Effector memory CD4-positive, alpha-beta T cell (primary cell): ENCODE measurements at places on chromosomes 5 and 9.

GRCh38 chr5:39869396-39869795 is 444.6 kb upstream of the DAB2 start:
- DNase-seq = no peak

DNA sequence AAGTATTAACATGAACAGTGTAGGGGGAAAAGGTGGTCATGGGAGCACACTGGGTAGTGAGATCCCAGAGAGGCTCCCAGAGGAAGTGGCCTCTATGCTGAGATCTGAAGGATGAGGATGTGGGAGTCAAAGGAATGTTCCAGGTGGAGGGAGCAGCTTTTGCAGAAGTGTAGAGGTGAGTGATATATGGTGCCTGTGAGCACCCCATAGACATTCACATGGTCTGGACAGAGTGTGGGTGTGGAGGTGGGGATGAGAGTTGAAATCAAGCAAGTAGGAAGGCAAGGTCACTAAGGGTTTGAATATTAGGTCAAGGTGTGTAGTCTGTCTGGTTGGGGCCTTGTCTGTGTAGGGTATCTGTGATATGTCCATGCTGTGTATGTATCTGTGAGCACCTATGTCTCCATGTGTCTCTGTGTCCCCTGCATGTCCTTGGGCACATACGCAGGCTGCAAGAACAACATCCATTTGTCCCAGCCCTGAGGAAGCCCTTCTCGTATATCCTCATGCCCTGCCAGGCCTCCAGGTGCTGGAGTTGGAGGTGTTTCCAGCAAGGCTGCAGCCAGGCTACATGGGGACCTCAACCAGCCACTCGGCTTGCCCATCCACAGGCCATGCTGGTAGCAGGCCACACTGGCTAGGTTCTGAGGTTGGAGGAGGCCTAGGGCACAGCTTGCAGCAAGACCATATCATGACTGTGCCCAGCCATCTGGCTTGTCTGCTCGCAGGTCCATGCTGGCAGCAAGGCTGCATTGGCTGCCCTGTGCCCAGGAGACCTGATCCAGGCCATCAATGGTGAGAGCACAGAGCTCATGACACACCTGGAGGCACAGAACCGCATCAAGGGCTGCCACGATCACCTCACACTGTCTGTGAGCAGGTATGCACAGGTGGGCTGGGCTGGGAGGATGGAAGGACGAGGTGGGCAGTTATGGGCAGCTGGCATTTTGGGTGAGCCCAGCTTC is 4.7 kb downstream of the PDLIM4 start:
- DNase-seq = no peak

- no peak for DNase-seq
These were observed 138.8 kb downstream of the DROSHA start for GRCh38 chr5:31393126-31393525.

DNA sequence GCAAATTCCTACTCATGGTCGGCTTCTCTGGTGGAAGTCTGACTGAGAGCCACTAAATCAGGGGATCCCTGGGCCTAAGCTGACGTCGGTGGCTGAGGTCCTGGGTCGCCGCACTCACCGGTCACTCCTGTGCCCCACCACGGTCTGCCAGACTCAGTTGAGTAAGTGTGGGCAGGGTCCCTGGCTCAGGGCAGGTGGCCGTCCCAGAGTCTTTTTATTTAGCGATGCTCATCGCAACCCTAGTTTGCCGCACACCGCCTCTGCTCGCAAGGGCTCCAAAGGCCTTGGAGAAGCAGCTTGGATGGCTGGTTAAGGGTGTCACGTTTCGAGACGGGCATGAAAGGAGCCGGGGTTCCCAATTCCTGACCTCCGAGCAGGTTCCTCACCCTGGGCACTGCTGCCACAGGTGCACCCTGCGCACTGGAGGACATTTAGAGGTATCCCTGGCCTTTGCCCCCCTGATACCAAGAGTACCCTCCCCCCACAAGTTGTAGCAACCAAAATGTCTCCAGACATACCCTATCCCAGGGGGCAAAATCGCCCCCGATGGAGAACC is 59.9 kb downstream of the NSUN2 start:
- DNase-seq = no peak

DNA sequence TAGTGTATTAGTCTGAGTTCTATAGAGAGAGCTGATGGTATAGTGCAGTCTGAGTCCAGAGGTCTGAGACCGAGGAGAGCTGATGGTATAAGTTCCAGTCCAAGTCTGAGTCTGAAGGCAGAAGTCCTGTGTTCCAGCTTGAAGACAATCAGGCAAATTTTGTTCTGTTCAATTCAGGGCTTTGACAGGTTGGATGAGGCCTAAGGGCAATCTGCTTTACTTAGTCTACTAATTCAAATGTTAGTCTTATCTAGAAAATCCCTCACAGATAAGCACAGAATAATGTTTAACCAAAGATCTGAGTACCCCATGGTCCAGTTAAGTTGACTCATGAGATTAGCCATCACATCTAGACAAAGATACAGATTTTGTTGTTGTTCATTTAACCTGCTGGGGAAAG is 303.0 kb upstream of the KLF4 start:
- no peak for DNase-seq

DNA sequence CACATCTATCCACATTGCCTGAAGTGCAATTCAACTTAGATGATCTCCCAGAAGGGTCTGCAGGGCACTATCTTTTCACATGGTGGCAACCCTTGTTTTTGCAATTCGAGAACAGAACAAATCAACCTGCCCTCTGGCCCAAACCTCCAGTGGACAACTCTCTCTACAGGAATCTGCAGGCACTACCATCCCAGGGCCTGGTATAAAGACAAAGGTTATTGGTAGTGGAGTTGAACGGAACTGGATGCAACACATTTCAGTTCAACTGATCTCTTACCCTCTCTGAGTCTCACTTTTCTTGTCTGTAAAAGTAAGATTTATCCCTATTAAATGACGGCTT is 153.2 kb upstream of the EGFLAM start:
- no peak for DNase-seq

DNA sequence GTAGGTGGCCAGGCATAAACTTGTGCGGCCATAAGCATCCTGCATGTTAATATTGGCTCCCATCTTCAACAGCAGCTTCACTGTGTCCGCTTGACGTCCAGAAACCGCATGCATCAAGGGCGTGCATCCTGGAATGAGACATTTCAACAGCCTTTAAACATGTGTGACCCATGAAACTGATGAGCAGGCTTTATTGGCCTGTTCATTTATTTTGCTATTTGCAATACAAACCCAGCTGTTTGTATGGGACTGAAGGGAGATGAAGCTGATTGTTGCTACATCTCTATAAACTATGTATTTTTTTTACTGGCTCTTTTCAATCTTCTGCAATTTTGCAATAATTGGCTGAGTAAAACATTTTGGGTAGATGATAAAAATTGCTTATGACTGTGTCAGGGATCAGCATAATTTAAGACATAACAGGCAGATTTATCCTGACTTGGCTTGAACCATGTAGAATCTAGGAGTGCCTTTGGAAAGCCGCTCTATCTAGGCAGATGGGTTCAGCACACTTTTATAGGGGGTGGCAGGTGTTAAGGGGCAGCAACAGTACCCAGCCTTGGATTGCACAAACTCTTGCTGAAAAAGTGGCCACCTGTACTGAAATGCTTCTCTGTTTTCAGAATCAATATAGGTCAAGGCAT is 56.9 kb downstream of the ANKRD55 start:
- DNase-seq = no peak

- DNase-seq = no peak
These were observed 127.6 kb downstream of the HSD17B3 start for GRCh38 chr9:96174371-96174770.

- no peak for DNase-seq
These were observed 13.7 kb upstream of the KIF4B start for GRCh38 chr5:154999865-155000264.

- no peak for DNase-seq
These were observed 15.4 kb downstream of the SLC36A3 start for GRCh38 chr5:151288180-151288579.

- DNase-seq = no peak
These were observed 111.9 kb downstream of the PDE8B start for GRCh38 chr5:77322406-77322805.

DNA sequence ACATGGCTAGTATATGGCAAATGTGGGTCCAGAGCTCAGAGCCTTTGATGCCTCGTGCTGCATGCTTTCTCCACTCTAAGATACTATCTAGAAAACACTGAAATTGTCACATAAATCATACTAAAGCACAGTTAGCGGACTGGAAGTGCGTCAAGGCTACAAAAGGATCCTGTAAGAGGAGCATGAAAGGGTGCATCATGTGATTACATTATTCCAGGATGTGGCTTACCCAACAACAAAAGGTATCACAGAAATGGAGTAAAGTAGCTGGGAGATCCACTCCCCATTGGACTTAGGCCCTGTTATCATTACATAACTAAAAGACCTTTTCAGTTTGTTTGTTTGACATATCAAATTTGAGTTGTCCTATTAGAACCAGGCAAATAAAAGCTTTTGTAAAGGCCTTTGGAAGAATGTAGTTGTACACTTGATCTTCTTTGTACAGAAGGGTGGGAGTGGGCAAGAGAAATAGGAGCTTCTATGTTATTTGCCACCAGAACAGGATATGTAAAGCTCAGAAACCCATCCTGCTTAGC is 6.9 kb downstream of the SLC31A1 start:
- DNase-seq = no peak

DNA sequence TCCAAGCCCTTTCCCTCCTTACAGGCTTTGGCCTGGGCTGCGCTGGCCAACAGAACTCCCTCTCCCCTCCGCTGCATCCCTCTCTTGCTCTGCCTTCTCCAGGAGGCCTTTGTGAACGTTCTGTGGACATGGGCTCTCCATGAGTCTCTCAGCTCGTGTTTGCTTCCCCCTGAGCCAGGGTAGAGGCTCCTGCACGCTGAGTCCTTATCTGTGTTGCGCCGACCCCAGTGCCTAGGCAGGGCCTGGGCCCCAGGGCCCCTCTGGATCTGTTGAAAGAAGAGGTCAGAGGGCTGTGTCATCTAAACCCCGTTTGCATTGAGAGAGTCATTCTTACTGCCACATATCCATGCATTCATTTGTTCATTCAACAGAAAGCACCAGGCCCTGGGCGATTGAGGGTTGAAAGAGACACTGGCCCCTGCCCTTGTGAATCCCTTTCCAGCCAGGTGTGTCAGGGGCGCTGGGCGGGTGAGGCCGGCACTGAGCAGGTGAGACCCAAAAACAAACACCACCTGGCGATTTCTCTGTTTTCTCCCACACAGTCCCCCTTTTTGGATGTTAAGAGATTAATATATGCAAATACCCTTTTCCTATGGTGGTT is 111.2 kb upstream of the IER5L start:
- no peak for DNase-seq
